HuH-7 (cell line): ENCODE measurements at places on chromosomes 2 and 18.

GRCh38 chr2:225660262-225661131 lies 261.0 kb downstream of the NYAP2 start:
- DNase-seq, result peak; percentile 28

GRCh38 chr18:50937183-50937582 lies 30.7 kb upstream of the ELAC1 start:
- no peak for DNase-seq

DNA sequence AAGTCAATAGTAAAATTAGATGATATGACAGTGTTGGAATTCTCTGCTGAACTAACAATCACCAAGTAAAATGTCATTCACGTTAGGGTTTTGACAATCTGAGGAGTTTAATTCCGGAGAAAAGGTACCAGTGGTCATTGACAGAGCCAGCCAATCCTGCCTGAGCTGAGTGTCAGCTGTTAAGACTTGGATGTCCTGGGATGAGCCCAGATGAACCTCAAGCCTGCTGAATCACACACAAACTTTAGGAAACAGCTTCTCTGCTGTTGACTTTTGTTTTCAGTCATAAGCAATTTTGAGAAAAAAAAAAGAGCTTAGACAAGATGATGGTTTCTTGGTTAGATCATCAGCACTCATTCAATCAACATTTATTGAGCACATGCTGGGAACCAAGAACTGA lies 600.0 kb upstream of the SLC39A10 start:
- no peak for DNase-seq

- no peak for DNase-seq
These were observed 41.9 kb downstream of the RHOB start for GRCh38 chr2:20488782-20489181.

- no peak for DNase-seq
These were observed 25.9 kb downstream of the SPP2 start for GRCh38 chr2:234076451-234076850.

DNA sequence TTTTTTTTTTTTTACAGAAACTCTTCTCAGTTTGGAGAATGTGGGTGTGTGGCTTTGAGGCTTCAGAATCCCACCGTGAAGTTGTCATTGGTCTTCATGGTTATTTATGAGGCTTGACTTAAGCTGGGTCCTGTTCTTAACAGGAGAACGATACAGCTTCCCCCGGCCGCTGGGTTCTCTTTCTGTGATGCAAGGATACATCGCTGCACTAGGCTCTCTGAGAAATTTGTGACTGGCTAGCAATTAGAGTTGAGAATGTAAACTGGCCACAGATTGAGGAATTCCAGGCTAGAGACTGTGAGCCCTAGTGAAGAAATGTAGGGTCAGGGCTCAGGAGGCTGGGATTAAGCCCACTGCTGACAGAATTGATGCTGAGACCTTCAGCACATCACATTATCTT lies 29.8 kb downstream of the MGAT5 start:
- DNase-seq, result no peak

DNA sequence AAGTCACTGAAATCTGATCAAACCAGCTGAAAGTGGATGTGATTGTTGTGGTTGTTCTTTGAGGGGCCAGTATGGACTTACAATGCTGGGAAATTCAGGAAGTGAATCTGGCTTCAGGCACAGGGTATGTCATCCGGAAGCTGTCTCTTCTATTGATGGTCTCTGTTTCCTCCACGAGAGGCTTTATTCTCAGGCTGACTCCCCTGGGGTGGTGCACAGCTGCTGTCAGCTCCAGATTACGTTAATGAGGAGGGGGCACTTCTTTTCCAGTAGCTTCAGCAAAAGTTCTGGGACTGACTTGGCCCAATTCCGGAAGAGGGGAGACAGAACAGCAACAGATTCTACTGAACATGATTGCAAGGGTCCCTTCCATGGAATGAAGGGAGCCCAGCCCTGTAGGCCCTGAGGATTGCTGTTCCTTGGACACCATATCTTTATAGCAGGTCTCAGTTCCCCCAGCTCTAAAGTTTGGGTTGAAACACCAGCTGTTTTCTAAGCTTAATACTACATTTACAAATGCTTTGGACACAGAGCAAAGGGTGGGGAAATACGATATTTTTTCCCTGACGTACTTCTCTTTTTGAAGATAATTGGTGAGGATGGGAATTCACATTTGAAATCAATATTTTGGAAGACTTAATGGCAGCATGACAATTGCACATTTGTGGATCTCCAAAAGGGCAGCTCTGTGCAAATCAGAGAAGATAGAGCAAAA lies 400.9 kb downstream of the TSN start:
- no peak for DNase-seq

GRCh38 chr2:128789776-128790455 lies 471.2 kb upstream of the HS6ST1 start:
- DNase-seq, result no peak

GRCh38 chr2:2253172-2254016 lies 77.7 kb downstream of the MYT1L start:
- DNase-seq, result no peak

- no peak for DNase-seq
These were observed 16.5 kb upstream of the OR6B3 start for GRCh38 chr2:240069829-240070228.

- peak; percentile 39 for DNase-seq
These were observed 63.0 kb upstream of the ACVR1C start for GRCh38 chr2:157691695-157692094.

DNA sequence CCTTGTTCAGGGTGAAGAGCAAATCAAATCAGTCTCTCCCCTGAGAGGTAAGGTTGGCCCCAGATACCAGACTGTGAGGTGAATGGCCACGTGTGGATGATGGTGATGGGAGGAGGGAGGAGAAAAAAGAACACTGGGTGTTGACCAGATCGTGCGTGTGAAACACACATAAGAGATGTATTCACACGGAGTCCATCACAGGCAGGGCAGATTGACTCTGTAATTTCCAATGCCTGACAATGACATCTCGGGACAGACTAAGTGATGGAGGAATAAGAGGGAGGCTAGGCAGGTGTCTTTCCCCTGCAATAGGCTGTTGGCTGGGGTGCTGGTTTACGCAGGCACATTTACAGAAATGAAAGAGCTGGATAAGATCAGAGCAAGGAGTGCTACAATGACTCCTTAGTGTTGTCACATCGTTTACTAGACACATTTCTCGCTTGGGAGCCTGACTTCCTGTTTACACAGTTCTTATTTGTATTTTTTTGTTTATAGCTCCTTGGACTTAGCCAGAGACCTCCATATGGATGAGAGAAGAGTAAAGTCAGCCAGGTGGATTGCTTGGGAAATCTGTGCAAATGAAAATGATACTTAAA lies 43.1 kb downstream of the CPO start:
- no peak for DNase-seq

- DNase-seq, result no peak
These were observed 130.8 kb downstream of the MAP4K4 start for GRCh38 chr2:101828257-101828656.
